NCI-H2081 (cell line): ENCODE measurements at places on chromosomes 2 and 18.
A peak's percentile ranks its signal among the peaks of the same experiment; 100 is the strongest.

DNA sequence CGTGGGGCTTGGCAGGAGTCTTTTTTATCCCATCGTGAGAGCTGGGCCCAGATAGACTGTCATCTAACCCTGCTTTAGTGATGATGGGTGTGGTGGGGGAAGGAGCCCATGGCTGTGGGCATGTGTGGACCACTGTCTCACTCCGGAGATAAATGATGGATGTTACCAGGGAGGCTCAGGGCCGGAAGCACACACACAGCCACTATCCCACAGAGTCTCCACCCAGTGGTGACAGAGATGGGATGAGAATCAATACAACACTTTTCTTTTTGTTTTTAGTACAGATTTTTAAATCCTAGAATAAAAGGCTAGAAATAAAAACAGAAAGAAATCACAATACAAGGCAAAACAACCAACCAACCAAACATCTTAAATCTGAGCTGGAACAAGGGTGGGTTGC, 233.4 kb downstream of the SOX11 start:
- no peak for DNase-seq

DNA sequence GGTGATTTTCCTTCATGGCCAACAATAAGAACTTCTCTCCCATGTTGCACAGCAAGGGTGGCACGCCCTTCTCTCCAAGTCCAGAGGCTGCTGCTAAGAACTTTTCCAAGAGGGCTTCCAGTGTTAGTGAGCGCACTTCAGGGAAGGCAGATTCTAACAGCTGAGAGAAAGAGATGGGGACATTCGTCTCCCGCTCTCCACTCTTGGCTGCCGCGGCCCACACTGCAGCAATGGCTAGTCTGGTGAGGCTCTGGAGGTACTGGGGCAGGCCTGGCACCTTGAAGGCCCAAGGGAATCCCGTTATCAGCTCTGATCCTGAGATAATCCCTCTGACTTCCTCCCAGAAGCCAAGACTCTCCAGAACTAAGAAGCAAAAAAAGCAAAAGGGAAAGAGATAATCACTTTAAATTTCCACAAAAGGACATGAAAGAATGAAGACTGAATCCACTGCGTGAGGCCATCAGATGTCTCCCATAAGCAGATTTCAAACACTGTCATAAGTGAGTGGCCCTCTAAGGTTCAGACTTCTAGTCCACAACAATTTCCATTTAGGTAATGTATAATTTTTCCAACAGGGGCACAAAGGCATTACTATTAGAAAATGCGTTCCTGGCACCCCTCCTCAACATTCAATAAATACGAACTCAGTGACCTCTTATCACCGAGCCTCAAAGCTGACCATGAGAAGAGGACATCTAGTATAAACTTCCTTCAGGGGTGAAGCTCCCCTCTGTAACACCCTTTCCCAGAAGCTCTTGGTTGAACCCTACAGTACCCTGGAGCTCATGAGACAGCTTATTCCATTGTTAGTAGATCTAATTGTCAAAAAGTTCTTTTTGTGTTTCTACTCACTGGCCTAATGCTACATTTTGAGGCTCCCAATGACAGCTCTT, 66.7 kb upstream of the ZFP36L2 start:
- no peak for DNase-seq

DNA sequence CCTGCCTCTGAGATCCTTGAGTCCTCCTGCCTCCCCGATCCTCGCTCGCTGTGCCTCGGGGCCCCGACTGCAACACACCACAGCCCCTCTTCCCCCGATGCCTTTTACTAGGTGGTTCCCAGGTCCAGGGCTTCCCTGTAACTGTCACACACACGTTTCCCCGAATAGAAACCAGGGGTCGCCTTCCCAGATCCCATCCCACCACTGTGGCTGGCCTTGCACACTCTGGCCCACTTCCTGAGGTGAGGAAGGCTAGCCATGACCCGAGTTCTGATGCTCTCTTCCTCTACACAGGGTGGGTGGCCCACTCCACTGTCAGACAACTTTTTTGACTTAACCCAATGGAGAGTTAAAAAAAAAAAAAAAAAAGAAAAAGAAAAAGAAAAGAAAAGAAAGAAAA, 139.6 kb upstream of the ASB18 start:
- DNase-seq, result no peak

- no peak for DNase-seq
Observed at GRCh38 chr2:178191004-178191508, 3.3 kb upstream of the OSBPL6 start.

- DNase-seq, result no peak
Observed at GRCh38 chr2:196131384-196131937, 39.9 kb downstream of the STK17B start.

- DNase-seq, result no peak
Observed at GRCh38 chr2:160538559-160539355, 45.1 kb upstream of the RBMS1 start.

- DNase-seq, result no peak
Observed at GRCh38 chr18:59470561-59471121, 111.6 kb upstream of the LMAN1 start.

DNA sequence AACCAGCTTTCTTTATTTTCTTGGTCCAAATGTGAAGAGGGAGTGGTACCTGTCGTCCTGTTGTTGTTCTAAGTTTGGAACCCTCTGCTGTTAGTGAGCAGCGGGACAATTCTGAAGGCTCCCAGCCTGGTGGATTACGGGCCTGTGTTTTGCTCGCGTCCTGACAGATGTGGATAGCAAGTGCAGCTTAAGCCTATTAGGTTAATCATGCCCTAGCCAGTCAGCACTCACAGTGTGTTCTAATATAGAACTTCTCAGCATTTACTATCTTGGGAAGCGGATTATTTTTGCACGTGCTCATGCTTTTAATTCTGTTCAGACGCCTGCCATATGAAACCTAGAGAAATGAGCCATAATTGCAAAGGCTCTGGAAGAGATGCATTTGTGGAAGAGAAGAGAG, at the start of gene PCARE:
PCARE (minus strand) TSS at position 113 of the 400 bp plus-strand sequence. CDS start 262 bp downstream, outside the sequence.
- DNase-seq, result no peak

DNA sequence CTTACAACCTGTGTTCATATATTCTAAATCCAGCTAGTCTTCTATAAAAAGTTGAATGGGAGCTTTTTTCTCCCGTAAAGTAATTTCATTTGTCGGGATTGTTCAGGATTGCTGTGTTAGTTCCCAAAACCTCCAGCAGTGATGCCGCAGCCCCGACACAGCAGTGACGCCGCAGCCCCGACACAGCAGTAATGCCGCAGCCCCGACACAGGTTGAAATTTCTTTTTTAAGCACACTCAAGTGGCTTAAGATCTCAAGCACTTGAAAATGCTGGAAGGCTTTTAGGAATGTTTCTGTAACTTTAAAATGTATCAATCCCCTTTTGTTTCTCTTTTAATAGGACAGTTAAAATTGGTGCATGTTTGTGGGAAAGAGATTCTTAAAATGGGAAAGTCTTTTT, 145.4 kb downstream of the DCDC2C start:
- DNase-seq, result no peak

GRCh38 chr2:127909019-127909418, 23.3 kb upstream of the AMMECR1L start:
- no peak for DNase-seq

DNA sequence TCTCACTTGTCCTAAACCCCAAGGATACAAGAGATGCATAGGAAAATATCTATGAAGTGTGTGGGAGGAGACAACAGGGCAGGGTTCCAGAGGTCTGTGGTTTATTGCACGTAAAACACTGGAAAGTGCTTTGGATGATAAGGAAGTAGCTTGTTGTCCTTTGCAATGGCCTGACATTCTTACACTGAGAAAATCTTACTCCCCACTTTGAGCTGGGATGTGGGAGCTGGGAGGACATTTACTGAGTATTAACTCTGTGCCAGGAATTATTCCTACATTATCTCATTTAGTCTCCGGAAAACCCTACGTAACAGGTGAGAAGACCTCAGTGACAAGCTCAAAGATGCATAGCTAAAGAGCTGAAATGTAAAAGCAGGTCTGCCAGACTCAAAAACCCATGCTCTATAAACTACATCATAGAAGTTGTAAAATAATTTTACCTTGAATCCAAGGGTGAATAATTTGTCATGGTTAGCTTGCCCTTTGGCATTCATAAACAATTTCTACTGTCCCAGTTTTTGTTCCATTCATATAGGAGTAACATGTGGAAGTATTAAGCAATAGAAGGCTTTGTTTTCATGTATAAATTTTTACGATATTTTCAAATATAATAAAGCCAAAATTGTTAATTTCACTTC, 9.2 kb upstream of the GALNT3 start:
- DNase-seq, result no peak

DNA sequence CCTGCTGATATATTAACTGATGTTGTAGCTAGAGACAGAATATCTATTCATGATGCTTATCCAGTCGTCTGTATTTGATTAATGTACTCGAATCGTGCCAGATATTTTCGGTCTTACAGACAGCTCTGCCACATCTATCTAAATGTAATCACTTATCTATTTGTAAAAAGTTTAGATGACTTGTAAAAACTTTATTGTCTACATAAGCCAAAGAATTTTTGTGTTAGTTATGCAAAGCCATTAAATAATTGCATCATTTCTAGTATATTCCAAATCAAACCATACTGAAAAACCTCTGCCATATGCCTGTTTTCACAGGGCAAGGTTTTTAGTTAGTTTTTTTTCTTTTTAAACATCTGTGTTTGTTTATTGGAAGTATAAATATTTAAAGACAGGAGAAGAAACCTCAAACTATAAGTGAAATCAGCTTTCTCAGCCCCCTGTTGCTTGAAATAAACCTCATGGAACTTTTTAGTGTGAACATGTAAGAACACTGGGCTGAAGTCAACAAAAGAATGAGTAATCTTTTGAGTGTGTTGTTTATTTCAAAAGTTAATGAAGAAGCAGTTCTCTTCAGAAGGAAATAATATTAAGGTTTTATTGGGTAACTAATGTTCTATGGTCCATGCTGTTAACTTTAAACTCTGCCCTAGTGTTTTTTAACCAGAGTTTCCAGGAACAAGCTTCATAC, 657.6 kb upstream of the SYT4 start:
- DNase-seq, result no peak

DNA sequence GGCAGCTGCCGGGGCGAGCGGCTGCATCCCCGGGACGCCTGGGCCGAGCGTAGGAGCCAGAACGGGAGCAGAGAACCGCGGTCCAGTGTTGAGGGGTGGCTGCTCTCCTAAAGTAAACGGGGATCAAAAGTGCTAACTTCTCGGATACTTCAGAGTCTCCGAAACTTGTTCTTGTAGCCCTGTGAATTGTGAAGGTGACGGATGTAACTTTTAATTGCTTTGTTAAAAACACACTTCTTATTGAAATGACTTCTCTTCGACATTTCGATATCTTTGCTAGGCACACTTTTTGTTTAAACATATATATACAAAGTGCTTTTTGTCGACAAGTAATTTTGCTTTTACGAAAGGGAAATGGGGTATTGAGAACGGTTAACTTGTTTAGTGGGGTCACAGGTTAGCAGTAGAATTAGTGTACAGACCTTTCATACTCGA, 540 bp downstream of the ATP9B start:
- no peak for DNase-seq

- no peak for DNase-seq
Observed at GRCh38 chr18:55841314-55841713, 253.3 kb upstream of the TCF4 start.

DNA sequence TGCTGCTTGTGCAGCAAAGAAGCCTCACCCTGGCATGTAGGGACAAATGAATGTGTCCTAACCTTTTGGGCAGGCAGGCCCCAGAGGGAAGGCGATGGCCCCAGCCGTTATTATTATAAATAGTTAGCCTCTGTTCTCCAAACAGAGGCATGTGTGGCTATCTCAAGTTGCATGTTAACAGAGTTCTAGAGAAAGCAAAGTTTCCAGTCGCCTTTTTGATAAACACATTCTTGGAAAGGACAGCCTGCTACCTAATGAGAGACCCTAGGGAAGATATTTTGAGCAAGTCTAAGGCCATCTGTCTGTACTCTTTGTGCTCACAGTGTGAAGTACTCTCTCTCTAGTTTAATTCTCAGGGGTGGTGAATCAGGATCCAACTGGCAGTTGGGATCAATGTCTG, 97.4 kb upstream of the FHL2 start:
- DNase-seq, result no peak

- peak; percentile 4 for DNase-seq
Observed at GRCh38 chr2:104406261-104406726, 447.6 kb upstream of the POU3F3 start.

GRCh38 chr2:100198461-100199230, 56.3 kb upstream of the AFF3 start:
- no peak for DNase-seq

- DNase-seq, result no peak
Observed at GRCh38 chr2:215921895-215922294, 91.5 kb downstream of the MREG start.

DNA sequence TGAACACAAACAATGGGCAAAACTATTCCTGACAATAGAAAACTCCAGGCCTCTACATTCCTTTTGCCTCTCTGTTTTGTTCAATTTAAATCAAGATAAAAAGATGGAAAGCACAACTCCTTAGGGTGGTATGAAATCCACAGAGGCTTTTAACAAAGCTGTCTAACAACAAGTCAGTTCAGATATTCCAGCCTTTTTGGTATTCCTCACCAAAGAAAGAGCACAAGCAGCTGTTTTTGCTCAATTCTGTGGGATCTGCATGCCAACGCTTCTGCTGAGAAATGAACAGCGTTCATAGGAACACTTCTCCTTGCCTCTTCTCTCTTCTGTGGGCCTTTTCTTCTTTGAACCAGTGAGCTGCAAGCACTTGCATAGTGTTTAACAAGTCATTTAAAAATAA, 411.6 kb upstream of the TCF4 start:
- no peak for DNase-seq

DNA sequence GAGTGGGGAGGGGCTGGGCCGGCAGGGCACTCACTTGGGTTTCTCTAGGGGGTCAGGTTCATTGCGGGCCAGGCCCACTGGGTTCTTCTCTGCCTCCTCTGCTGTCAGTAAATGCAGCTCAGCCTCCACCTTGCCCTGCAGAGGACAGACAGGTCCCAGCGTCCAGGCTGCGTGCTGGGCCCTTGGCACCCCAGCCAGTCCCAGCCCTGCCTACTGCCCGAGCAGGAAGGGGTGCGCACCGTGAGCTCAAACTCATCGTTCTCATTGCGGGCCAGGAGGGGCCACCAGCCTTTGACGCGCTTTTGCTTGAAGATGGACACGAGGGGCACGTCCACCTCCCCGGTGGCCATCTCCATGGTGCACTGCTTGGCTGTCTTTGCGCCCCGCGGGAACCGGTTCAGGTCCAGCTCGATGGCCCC, 17.3 kb downstream of the OTOF start:
- DNase-seq, result no peak

- no peak for DNase-seq
Observed at GRCh38 chr2:110983133-110983532, 137.6 kb upstream of the BCL2L11 start.

DNA sequence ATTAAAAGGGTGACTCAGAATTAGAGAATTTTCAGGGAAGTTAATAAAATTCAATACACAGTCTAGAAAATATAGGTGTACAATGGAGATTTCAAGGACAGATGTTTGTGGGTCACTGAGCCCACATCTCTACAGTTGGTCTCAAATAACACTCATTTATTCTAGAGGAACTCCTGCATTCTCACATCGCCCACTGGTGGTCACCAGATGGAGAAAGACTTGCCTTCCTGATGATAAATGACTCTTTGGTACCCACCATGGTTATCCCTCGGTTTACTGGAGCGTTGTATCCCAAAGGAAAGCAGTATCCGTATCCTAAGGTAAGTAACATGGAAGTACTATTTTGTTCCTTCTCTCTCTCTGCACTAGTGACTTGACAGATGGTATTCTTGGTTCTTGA, 1297.1 kb downstream of the DPP10 start:
- DNase-seq, result no peak
